ENCODE measurements at places on chromosomes 7 and 10. TPM values are rescaled to one million over a fixed set of nuclear protein-coding genes. Genes with fewer than 3 reads are reported as not detected.

GRCh38 chr7:116509982-116510579, 10.5 kb downstream of the CAV2 start:
- H3K27me3 ChIP-seq: peaks cover 30% of the 10 kb centered on the region
- H3K36me3 ChIP-seq: no peaks in the 10 kb centered on the region
- H3K27ac ChIP-seq: no peak overlapping the region
- H3K4me3 ChIP-seq: no peak overlapping the region
- no peak for DNase-seq

DNA sequence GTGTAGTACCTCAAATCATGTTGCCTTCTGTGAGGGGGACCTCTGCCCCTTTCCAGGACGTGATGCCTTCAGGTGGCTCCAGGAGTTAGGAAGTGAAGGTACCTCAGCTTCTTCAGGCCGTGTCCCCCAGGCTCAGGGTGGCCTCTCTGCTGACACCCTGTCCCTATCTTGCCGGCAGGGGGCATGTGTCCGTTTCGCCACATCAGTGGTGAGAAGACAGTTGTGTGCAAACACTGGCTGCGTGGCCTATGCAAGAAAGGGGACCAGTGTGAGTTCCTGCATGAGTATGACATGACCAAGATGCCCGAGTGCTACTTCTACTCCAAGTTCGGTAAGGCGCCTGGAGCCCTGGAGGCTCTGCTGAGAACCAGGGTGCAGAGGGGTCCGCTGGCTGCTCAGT, 9.2 kb downstream of the CPSF4 start:
- H3K36me3 ChIP-seq: peaks cover 53% of the 10 kb centered on the region
- H3K4me1 ChIP-seq: peaks cover 3% of the 10 kb centered on the region
- DNase-seq: peak; percentile 27
- no peak overlapping the region for H3K27ac ChIP-seq
- no peaks in the 10 kb centered on the region for H3K27me3 ChIP-seq
- no peak overlapping the region for H3K4me3 ChIP-seq

DNA sequence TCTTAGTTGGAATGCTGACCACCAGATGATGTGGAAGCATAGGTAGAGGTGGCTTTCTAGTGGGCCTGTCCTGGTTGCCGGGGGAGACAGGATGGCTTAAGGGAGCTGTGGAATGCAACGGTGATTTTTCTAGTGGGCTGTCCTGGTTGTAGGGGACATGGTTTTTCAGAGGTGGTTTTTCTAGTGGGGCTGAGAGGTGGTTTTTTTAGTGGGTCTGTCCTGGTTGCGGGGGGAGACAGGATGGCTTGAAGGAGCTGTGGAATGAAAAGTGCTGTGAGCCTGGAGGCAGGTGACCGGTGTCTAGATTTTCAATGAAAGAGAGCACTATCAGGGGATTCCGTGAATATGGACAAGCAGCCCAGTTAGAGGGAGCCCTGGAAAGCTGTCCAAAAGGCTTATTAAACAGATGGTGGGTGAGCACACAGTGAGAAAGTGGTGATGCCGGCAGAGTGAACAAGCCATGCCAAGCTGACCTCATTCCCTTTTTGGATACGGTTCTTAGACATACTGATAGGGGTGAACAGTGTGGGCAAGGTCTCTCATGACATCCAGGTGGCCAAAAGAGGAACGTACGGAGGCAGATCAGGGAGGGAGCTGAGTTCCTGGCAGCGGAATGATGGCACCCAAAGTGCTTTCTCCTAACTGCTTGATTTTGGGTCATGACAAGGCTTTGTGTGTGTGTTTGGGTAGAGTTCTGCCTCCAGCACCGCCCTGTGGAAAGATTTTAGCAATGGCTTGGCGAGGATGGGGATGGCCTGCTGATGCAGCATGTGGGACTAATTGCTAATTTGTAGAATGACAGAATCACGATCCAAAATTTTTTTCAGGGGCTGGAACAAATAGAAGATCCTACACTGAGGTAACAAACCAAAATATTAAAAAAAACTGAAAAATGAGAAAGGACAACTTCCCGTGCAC, 126.6 kb downstream of the TMEM178B start:
- H3K4me3 ChIP-seq: no peak overlapping the region
- H3K4me1 ChIP-seq: no peaks in the 10 kb centered on the region
- H3K27ac ChIP-seq: no peak overlapping the region

- no peak for DNase-seq
- peaks cover 35% of the 10 kb centered on the region for H3K4me1 ChIP-seq
- no peaks in the 10 kb centered on the region for H3K27me3 ChIP-seq
- H3K4me3 ChIP-seq: no peak overlapping the region
Observed at GRCh38 chr10:1117651-1118050, 61.5 kb downstream of the WDR37 start.

DNA sequence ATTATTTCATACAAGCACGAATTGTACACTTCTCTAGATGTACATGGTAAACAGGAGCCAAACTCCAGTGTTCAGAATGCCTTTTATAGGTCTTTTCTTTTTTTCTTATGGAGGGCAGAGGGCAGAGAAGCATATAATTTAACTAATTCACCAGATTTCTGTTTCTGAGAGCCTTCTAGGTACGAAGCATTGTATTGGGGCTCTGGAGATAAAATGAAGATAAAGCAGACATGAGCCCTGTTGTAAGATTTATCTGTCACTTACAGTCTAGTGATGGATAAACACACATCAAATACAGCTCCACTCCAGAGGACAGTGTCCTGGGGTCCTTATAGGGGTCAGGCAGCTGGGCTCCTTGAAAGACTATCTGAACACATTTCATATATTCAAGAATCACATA, 265.5 kb downstream of the SKAP2 start:
- H3K4me1 ChIP-seq: no peaks in the 10 kb centered on the region
- H3K4me3 ChIP-seq: no peak overlapping the region
- H3K27me3 ChIP-seq: peaks cover 4% of the 10 kb centered on the region
- no peak overlapping the region for H3K27ac ChIP-seq
- H3K36me3 ChIP-seq: no peaks in the 10 kb centered on the region
- DNase-seq: no peak

GRCh38 chr7:22121702-22122474, 176.2 kb upstream of the CDCA7L start:
- DNase-seq: peak; percentile 19
- no peaks in the 10 kb centered on the region for H3K36me3 ChIP-seq
- peaks cover 8% of the 10 kb centered on the region for H3K4me1 ChIP-seq

DNA sequence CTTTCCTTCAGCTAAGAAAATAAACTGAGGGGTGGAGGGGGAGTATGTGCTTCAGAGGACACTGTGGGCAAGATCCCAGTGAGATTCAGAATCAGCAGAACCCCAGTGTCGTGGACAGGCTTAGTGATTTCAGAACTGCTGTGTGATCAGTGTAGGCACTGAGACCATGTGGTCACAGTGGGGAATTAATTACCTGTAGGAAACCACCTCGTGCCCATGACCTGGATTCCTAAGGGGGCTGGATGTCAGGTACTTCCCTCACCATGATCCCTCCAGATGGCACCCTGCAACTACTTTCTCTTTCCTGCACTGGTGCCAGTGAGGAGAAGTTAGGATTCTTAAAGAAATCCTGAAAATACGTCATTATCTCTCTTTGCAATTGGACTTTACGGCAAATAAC, 64.4 kb downstream of the HBP1 start:
- no peaks in the 10 kb centered on the region for H3K4me1 ChIP-seq
- no peaks in the 10 kb centered on the region for H3K27me3 ChIP-seq
- no peak overlapping the region for H3K4me3 ChIP-seq
- peaks cover 12% of the 10 kb centered on the region for H3K36me3 ChIP-seq
- DNase-seq: no peak

DNA sequence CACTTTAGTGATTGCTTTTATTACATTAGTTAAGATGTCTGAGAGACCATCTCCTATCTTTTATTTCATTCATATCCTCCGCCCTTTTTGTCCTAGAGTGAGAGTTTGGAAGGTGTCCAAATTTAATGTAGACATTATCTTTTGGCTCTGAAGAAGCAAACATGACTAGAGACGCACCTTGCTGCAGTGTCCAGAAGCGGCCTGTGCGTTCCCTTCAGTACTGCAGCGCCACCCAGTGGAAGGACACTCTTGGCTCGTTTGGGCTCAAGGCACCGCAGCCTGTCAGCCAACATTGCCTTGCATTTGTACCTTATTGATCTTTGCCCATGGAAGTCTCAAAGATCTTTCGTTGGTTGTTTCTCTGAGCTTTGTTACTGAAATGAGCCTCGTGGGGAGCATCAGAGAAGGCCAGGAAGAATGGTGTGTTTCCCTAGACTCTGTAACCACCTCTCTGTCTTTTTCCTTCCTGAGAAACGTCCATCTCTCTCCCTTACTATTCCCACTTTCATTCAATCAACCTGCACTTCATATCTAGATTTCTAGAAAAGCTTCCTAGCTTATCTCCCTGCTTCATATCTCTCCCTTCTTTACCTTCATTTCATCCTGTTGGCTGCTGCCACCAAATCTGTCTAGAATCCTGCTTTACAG, 10.4 kb upstream of the CLCN1 start:
- H3K4me1 ChIP-seq: peaks cover 48% of the 10 kb centered on the region
- H3K4me3 ChIP-seq: no peak overlapping the region
- peak overlapping the region; percentile 52 for H3K27ac ChIP-seq
- peak; percentile 87 for DNase-seq

GRCh38 chr10:62527019-62527827, 153.1 kb downstream of the ZNF365 start:
- no peak overlapping the region for H3K4me3 ChIP-seq
- peaks cover 7% of the 10 kb centered on the region for H3K36me3 ChIP-seq
- H3K27ac ChIP-seq: no peak overlapping the region

DNA sequence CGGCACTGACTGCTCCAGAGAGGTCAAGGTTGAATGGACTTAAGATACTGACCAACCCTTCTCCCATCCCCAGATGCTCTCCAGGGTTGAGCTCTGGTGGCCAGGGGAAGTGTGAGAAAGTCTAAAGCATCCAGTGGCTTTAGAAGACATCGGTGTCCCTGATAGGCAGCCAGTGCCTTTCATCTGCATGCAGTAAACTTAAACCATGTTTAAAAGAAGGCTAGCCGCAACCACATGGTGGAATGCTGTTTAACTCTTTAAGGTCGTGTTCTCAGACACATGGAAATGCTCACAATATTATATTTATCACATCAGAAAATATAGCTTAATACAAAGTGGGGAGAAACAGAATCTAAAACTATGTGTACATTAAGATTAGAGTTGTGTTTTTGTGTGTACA, 137.0 kb downstream of the CNNM2 start:
- DNase-seq: no peak
- H3K4me1 ChIP-seq: peaks cover 20% of the 10 kb centered on the region
- H3K36me3 ChIP-seq: peaks cover 1% of the 10 kb centered on the region
- H3K27me3 ChIP-seq: no peaks in the 10 kb centered on the region
- peak overlapping the region; percentile 29 for H3K27ac ChIP-seq
- H3K4me3 ChIP-seq: no peak overlapping the region

GRCh38 chr7:102036958-102037357, 219.5 kb downstream of the CUX1 start:
- H3K27me3 ChIP-seq: no peaks in the 10 kb centered on the region
- no peak overlapping the region for H3K4me3 ChIP-seq
- H3K27ac ChIP-seq: no peak overlapping the region
- DNase-seq: no peak

DNA sequence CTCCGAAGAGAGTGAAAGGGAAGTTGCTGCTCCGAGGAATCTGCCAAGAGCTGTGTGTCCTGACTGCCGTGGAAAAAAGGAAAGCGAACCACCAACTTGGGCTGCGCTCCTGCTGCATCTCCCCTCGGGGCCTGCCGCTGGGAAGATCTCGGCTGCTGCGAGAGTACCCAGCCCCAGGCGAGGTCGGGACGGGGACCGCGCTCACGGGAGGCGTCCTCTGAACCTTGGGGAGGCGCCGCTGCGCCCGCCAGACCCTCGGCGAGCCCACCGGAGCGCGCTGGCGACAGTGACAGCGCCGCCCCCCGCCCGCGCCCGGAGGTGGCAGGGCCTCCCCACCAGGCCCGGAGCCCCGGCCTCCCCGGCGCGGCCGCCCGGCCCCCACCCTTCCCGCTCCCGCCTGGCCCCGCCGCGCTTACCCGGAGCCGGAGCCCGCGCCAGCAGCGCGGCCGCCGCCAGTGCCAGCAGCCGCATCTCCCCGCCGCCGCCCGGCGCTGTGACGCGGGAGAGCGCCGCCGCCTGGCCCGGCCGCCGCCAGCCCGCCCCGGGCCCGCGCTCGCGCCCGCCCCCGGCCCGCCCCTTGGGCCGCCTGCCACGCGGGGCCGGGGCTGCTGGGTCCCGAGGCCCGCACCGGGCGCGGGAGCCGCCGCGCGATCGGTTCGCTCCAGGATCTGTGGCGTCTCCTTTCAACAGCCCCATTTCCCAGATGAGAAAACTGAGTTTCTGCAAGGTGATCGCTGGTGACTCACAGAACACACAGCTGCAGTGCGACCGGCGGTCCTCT, at the start of gene VSTM4:
TSS of gene VSTM4 (minus strand) at position 508 of the 781 bp plus-strand sequence. CDS start at position 471, 37 bp downstream.
- H3K36me3 ChIP-seq: no peaks in the 10 kb centered on the region
- H3K4me1 ChIP-seq: peaks cover 2% of the 10 kb centered on the region
- H3K27me3 ChIP-seq: peaks cover 12% of the 10 kb centered on the region

GRCh38 chr10:454860-455259, 234.6 kb downstream of the DIP2C start:
- peak overlapping the region; percentile 30 for H3K4me3 ChIP-seq
- peaks cover 43% of the 10 kb centered on the region for H3K4me1 ChIP-seq
- peak overlapping the region; percentile 82 for H3K27ac ChIP-seq
- peaks cover 2% of the 10 kb centered on the region for H3K27me3 ChIP-seq

DNA sequence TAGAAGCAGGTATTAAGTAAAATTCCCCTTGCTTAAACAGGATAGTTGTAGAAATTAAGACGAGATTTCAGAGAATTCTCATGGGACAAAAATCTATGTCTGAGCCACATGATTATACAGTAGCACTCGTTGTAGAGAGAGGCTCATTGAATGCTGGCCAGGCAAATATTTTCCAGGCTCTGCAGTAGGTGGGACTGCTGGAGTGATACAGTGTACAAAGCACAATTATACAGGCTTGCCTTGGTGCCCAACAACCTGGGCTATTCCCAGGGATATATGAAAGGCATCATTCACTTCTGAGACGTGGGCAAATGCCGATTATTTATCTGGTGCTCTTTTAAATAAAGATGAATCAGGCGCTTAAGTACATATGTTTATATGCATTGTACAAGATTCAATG, 380.6 kb downstream of the PHTF2 start:
- no peak overlapping the region for H3K27ac ChIP-seq
- H3K4me3 ChIP-seq: no peak overlapping the region
- no peaks in the 10 kb centered on the region for H3K4me1 ChIP-seq
- H3K36me3 ChIP-seq: no peaks in the 10 kb centered on the region

DNA sequence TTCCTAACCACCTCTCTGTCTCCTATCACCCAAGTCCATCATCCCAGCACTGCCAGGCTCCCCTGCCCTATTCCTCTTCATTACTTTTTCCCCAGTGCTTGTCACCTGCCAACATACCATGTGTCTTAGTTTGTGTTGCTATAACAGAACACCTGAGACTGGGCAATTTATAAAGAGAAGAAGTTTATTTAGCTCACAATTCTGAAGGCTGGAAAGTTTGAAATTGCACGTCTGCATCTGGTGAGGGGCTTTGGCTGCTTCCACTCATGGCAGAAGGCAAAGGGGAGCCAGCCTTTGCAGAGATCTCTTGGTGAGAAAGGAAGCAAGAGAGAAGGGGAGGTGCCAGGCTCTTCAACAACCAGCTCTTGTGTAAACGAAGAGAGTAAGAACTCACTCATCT, 47.3 kb downstream of the DRGX start:
- no peak overlapping the region for H3K27ac ChIP-seq
- peaks cover 10% of the 10 kb centered on the region for H3K27me3 ChIP-seq
- no peak for DNase-seq
- H3K4me3 ChIP-seq: no peak overlapping the region

- H3K36me3 ChIP-seq: no peaks in the 10 kb centered on the region
- no peak overlapping the region for H3K27ac ChIP-seq
- no peaks in the 10 kb centered on the region for H3K27me3 ChIP-seq
- no peaks in the 10 kb centered on the region for H3K4me1 ChIP-seq
- DNase-seq: no peak
Observed at GRCh38 chr7:117941138-117941810, 68.0 kb upstream of the CTTNBP2 start.

Gene DCLRE1C
- total RNA-seq: 17.9 TPM

Gene PIK3AP1
- total RNA-seq: 2.7 TPM

Gene ACSL5
- 32.0 TPM for total RNA-seq

Gene TMEM26
- not detected for total RNA-seq

Gene AKR1C3
- 0.75 TPM for total RNA-seq

Gene NRAP
- total RNA-seq: not detected

All from activated CD4-positive, alpha-beta T cell treated with anti-CD3 and anti-CD28 coated beads for 36 hours (primary cell).